ENCODE measurements at places on chromosomes 3 and 15. TPM values are rescaled to one million over a fixed set of nuclear protein-coding genes. Genes with fewer than 3 reads are reported as not detected.

DNA sequence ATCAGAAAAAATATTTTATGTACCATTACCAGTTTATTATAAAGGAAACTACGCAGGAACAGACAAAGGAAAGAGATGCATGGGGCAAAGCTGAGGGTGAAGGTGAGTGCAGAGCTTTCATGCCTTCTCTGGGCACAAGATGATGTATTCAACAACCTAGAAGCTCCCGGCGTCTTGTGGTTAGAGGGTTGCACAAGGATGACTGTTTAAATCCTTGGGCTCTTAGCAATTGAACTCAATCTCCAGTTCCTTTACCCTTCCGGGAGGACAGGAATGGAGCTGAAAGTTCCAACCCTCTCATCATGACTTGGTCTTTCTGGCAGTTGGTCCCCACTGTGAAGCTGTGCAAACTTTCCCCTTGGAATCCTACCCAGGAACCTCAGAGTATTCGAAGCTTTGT, 542.0 kb downstream of the EPHA3 start:
- DNase-seq: no peak

DNA sequence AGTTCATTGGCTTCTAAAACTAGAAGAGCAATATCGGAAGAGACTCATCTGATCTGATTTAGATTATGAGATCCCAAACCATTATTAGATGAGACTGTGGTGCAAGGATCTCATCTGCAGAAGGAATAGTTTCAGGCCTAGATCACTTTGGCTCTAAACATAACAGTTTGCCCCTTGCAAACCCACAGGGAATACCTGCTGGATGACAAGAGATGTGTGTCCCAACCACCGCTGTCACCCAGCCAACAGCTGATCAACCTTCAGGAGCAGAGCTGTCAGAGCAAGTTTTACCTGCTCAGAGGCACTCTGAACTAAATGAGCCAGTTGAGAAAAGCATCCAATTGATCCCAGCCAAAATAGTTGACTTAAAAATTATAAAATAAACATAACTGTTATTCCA, 64.0 kb upstream of the ST3GAL6 start:
- DNase-seq: no peak

- no peak for DNase-seq
Measured at GRCh38 chr15:101004986-101005747, 86.0 kb downstream of the LRRK1 start.

GRCh38 chr3:184756151-184757021, 44.5 kb upstream of the MAGEF1 start:
- no peak for DNase-seq

DNA sequence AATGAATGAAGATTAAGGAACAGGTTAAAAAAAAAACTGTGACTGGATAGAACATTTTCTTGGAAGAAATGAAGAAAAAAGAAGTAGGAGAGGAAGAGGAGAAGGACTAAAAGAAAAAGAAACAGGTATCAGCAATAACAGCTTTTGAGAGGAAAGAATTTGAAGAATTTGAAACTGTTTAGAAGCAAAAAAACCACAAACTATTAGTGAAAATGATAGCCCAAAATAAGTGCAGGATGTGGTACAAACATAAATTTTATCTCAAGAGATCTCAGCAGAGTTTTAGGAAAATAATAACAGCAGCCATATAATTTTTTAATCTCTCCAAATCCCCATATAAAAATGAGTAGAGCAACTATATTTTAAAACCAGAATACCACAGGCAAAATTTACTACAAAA, 8.8 kb upstream of the A4GNT start:
- no peak for DNase-seq

DNA sequence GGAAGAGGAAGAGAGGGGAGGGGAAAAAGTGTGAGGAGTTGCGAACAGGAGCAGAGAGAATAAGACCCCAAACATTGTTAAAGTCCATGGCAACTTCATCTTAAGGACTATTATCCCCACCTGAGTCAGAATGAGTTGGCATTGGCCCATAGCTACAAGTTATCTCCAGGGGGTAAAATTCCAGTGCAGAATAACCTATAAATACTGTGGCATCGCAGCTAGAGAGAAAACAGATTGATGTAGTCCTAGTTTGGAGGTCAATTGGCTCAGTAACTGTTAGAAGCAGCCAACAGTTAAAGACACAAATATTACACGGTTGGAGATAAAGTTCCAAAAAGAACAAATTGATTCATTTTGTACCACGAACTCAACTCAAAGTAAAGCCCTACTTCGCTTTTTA, 313.9 kb upstream of the CCDC54 start:
- no peak for DNase-seq

GRCh38 chr3:14725564-14726440, 50.9 kb downstream of the C3orf20 start:
- peak; percentile 54 for DNase-seq

DNA sequence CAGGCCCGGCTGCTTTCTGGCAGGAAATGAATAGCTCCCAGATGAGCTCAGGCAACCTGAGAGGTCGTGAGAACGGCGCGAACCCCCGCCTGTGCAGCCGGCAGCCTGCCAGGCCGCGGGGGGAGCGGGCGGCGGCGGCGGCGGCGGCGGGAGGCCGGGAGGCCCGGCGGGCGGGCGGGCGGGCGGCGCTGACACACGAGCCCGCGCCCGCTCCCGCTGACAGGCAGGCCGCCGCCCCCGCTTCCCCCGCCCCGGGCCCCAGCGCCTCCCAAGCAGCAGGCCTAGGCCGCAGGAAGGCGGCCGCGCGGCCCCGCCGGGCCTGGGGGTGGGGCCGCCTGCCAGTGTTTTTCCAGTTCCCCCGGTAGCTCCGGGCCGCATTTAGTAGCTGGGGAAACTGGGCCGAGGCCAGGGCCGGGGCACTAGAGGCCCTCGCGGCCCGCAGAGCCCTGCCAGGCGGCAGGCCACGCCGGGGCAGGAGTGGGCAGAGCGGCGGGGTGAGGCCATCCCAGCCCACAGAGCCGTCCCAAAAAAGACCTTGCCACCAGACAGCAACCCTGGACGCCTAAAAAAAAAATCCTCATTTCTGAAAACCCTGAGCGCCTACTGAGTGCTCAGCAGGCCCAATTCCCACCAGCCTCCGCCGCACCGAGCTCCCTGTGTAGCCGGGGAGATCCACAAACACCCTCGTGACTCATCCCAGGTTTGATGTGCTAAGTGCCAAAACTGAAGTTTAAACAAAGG, 5.6 kb downstream of the HES1 start:
- DNase-seq: peak; percentile 94

DNA sequence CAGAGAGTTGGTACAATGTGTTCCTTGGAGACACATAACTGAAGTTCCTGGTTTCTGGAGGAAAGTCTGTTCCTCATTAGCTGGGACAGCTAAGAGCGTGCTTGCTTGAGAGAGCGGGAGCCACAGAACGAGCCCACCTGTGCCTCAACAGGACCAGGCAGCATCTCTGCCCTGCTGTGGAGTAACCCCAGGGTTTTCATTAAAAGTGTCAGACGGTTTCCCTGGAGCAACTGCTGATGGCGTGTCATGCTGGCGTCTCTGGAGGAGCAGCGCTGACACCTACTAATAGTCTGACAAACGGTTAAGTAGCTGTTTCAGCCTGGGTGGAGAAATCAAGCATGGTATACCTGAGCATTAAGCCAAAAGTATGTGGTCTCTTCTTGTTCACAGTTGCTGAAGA, 150.0 kb downstream of the MCTP2 start:
- no peak for DNase-seq

Gene ISL2
- total RNA-seq: not detected

- no peak for DNase-seq
Measured at GRCh38 chr3:151900884-151901643, 27.6 kb downstream of the SUCNR1 start.

DNA sequence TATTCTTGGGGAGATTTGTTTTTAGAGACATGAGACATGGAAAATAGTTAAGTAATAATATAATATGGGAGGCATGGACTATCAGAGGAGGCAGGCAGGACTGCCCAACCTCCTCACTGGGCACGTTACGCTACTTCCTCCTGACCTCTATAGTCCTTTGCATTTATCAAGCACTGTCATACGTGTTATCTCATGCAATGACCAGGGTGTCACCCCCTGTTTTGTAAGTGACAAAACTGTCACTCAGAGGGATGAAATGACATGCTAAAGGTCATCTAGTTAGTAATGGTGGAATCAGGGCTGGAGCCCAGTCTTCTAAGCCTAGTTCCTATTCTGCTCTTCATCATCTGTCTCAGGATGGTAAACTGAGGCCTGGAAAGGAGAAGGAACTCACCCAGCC, 66.7 kb downstream of the ST6GAL1 start:
- DNase-seq: no peak

GRCh38 chr3:36418296-36418695, 38.0 kb downstream of the STAC start:
- DNase-seq: no peak

GRCh38 chr3:25427155-25427554, 908 bp upstream of the RARB start:
- DNase-seq: no peak

DNA sequence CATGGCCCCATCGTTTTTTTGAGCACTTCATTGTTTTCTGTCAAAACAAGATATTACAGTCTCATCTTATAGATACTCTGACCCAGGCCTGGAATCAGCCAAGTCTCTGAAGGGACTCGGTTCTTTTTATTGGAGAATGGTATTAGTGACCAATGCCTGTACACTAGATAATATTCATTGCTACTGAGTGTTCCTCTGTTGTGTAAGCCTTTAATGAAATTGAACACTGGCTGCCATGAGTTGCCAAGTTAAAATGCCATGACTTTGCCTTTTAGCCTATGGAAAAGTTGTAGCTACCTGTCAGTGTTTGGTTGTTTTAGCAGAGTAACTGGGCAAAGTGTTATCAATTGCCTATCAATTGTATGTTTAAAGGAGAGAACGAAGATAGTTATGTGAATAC, 134.0 kb downstream of the AKAP13 start:
- no peak for DNase-seq

GRCh38 chr3:75176937-75177336, 487.2 kb upstream of the FRG2C start:
- no peak for DNase-seq

GRCh38 chr3:126577261-126577660, 18.5 kb upstream of the C3orf22 start:
- no peak for DNase-seq

DNA sequence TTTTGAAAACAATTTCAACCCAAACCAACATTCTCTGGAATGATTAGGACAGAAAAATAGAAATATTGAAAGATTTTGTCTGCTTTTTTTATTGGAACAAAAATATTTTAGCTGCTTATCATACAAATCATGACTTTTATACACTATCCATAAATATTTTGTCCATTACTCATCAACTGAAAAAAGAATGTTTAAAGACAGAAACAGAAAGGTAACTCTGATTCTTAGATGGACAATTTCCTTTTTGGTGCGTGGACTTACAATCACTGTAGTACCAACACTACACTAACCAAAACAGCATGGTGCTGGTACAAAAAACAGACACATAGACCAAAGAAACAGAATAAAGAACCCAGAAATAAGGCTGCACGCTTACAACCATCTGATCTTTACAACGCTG, 582.8 kb upstream of the CCDC54 start:
- DNase-seq: no peak

- DNase-seq: no peak
Measured at GRCh38 chr3:44923632-44924456, 49.4 kb downstream of the TGM4 start.

GRCh38 chr3:29140666-29141065, 140.2 kb upstream of the RBMS3 start:
- DNase-seq: no peak

GRCh38 chr15:25508369-25509002, 69.7 kb upstream of the UBE3A start:
- no peak for DNase-seq

DNA sequence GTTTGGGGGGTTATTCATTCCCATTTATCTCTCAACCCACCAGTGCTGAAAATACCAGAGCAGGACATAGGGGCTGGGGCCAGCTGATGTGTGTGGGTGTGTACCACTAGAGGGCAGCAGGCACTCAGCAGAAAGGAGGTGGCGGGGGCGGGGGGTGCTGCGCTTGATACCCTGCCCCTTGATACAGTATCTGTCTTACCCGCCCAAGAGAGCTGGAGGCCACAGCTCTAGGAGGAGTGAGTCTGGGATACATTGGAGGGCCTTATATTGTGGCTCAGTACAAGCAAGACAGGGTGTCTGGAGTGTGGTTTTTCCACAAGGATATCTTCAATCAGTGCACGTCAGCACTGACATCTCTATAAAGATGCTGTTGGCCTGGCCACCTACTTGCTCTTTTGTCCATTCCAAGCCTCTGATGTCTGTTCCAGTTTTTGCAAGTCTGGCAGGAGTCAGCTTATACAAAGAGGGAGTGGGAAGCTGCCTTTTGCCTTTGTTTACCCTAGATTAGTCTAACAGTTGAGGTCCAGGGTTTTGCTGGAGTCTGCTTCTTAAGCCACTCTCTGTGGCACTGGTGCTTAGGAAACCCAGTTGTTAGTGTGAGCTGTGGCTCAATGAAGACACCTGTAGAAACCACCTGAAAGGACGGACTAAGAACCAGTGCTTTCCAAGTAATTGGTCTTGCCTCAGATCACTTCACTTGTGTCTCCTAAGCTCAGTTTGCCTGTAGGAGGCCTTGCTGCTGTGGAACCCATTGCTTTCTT, 1.5 kb upstream of the RBM15B start:
- DNase-seq: peak; percentile 63

DNA sequence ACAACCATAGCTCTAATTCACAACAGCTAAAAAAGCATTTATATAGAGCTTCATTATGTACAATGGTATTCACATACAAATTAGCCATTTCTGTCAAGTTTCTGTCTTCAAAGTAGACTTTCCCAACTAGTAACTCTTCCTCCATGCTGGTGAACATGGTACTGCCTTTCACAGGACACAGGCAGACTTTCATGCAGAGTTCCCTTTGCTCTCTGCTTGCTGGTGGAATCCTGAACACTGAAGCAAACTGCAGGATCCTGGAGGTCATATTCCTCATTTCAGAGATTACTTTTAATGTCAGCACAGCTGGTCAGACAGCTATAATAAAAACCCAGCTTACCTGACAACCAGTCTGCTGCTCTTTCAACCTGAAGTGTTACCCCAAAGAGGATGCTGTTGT, 53.6 kb downstream of the TASOR start:
- DNase-seq: no peak

Gene PLAAT1
- total RNA-seq: 5.7 TPM

GRCh38 chr15:100141311-100142001, 200.3 kb downstream of the ADAMTS17 start:
- no peak for DNase-seq

Gene SAMD7
- not detected for total RNA-seq

Gene ADPRH
- 10.8 TPM for total RNA-seq

DNA sequence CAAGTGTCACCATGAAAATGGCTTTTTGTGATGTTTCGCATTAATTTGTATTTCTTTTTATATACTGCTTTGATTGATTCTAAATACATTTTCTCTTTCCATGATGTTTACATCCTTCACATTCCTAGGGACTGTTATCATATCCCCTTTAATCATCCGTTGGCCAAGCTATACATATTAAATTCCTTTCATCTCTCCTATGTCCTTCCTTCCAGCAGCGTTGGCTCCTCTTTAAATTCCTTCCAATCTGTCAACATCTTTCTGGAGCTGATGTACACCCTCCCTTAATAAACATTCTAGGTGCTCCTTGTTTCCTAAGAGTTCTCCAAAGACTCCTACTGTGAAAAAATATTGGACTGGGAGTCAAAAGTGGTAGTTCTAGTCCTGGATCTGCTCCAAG, 87.8 kb downstream of the IGF2BP2 start:
- no peak for DNase-seq

Gene SPATA12
- not detected for total RNA-seq
